ENCODE measurements at places on chromosomes 4 and X.

DNA sequence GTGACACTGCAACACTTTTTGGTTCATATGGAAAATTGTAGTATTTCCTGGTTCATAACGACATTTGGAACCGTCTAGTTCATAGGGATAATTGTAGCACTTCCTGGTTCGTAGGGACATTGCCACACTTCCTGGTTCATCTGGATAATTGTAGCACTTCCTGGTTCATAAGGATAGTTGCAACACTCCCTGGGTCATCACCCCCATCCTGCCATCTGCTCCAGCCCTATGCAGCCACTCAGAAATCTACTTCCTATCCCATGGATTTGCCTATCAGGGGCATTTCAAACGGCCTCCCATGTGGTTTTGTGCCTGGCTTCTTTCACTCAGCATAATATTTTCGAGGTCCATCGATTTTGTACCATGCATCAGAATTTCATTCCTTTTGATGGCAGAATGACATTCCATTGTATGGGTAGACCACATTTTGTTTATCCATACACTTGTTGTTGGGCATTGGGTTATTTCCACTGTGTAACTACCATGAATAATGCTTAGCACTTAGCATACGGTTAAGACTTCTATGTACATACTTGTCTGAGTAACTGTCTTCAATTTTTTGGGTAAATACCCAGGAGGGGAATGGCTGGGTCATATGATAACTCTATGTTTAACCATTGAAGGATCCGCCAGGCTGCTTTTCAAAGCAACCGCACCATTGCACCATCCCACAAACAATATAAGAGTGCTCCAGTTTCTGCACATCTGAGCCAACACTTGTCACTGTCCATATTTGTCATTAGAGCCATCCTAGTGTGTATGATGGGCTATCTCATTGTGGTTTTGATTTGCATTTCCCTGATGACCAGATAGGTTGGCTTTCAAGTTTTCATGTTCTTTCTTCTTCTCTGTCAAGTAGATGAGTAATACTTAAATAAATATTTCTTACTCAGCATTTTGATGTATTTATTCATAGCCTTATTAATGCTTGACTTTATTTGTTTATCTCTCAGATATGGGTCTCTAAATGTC, 58.3 kb upstream of the CD99 start:
- no peak for DNase-seq

GRCh38 chr4:102180046-102180445, 165.2 kb downstream of the SLC39A8 start:
- no peak for DNase-seq

DNA sequence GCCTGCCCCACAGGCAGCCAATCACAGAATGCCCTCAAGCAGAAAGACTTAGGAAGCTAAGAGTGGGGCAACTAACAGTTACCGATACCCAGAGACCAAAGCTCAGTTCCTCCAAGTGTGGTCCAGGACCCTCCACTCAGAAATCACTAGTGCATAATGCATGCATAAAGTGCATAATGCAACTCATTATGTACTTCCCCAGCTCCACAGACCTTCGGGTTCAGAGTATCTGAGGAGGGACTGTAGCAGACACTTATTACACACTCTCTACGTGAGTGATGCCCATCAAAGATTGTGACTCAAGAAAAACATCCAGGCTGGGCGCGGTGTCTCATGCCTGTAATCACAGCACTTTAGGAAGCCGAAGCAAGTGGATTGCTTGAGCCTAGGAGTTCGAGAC, 328.0 kb downstream of the BCOR start:
- no peak for DNase-seq

- no peak for DNase-seq
These were observed 11.0 kb upstream of the IDS start for GRCh38 chrX:149515954-149516602.

- DNase-seq, result no peak
These were observed 546.9 kb downstream of the BCOR start for GRCh38 chrX:39550795-39551361.

DNA sequence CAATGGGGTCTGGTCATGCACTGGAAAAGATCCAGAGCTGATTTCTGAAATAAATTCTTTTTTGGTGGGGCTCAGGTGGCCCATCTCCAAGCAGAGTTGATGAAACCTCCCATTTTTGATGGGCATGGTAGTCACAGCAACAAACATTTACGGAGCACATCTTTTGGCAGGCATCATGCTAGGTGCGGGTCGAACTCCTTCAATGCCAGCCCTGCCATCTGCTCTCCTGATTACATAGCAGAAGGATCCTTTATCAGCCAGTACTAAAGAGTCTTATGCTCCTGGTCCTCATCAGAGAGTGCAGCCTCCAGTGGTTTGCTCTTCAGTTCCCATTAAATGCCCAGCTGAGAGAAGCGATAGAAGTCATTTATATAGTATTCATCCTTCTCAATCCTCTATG, 121.7 kb downstream of the GRXCR1 start:
- no peak for DNase-seq

GRCh38 chrX:21723084-21723483, 34.8 kb downstream of the SMPX start:
- peak; percentile 14 for DNase-seq

GRCh38 chr4:121219227-121219626, 55.1 kb upstream of the TNIP3 start:
- peak; percentile 2 for DNase-seq

GRCh38 chrX:45872480-45872879, 671.8 kb upstream of the DIPK2B start:
- no peak for DNase-seq

DNA sequence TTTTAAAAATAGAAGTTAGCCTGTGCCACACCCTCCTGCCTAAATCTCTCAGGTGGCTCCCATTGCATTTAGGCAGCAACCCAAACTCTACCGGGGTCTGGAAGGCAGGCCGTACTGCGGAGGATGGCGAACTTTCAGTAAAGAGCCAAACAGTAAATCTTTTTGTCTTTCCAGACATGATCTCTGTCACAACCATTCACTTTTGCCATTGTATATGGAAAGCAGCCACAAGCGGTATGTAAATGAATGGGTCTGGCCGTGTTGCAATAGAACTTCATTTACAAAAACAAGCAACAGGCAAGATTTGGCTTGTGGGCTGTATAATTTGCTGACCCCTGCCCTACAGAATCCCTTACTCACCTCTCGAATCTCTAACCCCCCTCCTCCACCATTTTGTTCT, 3.3 kb downstream of the RADX start:
- DNase-seq, result no peak

DNA sequence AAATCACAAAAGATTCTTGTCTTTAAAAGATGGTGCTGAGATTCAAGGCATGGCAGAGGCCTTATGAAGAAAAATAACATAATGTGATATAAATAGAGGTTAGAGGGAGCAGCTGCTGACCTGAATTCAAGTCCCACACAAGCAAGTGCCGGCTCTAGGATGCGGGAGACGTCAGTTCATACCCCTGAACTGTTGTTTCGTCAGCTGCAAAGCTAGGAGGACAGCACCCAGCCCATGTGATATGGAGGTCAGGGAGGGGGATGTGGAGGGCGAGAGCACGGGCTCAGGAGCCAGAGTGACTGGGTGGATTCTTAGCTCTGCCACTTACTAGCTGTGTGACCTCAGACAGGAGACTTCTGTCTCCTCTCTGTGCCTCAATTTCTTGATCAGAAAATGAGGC, 77.9 kb downstream of the JAKMIP1 start:
- no peak for DNase-seq

DNA sequence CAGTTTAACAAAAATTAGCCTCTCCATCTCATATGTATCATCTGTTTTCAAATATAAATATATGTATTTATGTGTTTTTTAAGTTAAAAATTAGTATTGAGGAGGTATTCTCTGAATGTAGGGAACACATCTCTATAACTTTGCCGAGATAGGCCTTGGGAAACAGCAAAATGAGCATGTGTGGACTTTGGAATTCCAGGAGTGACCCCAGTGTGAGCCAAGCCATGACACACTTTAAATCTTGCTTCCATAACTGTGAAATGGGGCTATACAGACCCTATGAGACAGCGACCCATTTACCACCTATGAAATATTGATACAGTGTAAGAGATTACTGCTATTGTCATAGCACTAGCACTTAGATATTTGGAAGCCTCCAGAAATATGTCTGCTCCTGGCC, 58.8 kb downstream of the FRMPD4 start:
- no peak for DNase-seq

- no peak for DNase-seq
These were observed 21.2 kb upstream of the LCORL start for GRCh38 chr4:18042754-18043153.

GRCh38 chr4:148053298-148054003, 321.6 kb downstream of the ARHGAP10 start:
- DNase-seq, result peak; percentile 23

DNA sequence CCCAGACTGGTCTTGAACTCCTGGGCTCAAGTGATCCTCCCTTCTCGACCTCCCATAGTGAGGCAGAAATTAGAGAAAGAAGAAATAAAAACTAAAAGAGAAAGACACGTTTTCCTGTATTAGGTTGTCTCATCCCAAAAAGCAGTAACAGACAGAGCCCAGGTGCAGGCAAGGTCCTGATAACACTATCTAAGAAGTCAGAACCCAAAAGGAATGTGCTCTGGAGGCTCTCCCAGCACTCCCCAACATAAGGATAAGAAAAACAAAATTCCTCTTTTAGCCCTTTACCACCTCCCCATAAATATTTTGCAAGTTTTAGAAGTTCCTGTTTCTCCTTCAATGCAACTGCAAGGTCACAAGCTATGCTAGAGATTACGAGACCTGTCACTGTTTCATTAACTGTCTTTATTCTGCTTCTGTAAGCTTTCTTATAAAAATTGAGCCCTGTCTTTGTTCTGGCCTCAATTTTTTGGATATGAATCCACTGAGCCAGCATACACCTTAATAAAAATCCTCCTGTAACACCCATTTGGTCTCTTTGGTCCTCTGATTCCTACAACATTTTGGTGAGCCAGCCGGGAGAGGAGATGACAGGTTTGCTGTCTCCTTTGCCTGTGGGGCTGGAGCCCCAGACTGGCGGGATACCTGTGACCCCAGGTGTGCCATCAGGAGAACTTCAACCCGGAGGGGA, 25.9 kb downstream of the LIAS start:
- no peak for DNase-seq

DNA sequence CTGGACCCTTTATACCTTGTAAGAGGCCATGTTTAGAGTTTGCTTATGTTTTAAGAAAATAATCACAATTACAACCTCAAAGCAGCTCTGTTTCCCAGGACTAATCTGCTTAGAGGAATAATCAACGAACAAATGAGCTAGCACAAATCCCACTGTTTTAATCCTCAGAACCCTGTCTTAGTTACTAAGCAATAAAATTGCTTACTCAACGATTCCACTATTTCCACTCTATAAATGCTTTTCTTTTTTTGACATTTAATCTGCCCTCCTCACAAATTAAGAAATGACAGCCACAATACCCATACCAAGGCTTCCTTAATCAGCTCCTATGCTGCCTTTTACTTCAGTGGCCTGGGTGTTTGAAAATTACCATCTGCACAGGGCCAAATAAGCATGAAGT, 48.8 kb downstream of the FAM120C start:
- no peak for DNase-seq

- no peak for DNase-seq
These were observed 107.9 kb downstream of the DRD5 start for GRCh38 chr4:9889306-9889705.

DNA sequence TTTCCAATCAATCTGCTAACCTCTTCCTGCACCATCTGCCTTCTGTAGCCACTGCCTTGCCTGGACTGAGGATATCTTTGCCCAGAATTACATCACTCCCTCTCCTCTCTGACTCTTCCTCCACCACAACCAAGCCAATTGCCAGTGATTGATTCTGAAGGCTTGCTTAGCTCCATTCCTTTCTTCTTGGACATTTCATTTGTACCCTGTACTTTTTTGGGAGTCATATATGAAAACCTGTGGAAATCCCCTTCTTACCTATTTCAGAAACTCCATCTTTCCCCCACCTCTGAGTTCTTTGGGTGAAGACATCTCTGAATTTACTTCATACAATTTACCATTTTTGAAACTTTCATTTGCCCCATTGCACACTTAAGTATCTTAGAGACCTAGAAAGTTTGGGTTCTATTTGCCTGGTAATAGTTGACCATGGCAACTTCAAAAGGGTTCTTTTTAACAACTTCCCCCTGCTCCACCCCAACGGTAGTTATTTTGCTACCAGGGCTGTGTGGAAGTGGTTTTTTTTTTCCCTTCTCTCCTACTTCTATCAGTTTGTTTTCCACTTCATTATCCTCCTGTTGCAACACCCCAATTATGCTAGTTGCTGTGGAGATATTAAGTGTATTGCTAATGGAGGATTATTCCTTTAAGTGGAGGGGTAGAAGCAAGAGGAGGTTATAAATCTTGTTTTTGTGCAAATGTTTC, 14.3 kb downstream of the SGMS2 start:
- DNase-seq, result peak; percentile 38

DNA sequence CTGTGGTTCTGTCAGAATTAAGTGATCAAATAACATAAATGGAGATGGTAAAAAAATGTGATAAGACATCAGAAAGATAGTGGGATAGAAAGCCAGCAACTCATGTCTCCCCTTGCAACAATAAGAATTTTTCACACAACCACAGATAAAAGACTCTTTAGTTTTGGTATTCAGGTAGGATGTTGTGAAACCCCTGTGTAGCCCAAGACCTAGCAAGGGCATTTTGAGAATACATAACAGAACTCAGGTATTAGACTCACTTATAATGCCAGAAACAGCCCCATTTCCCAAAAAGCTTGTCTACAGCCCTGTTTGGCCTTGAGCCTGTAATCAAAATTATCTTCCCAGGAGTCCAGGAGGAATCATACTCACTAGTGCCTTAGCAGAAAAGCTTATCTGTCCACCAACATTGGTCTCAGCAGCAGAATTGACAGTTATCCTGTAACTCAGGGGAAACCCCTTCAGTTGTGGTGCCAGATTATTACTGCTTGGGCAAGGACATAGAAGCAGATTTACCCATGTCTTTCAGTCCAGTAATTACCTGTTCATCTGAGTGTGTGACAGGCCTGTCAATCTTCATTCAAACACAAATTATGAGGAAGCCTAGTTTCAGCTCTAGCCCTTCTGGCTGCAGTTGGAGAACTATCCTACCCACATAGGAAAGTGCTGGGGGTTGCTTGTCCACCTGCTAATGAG, 41.0 kb upstream of the UGT2B17 start:
- no peak for DNase-seq

DNA sequence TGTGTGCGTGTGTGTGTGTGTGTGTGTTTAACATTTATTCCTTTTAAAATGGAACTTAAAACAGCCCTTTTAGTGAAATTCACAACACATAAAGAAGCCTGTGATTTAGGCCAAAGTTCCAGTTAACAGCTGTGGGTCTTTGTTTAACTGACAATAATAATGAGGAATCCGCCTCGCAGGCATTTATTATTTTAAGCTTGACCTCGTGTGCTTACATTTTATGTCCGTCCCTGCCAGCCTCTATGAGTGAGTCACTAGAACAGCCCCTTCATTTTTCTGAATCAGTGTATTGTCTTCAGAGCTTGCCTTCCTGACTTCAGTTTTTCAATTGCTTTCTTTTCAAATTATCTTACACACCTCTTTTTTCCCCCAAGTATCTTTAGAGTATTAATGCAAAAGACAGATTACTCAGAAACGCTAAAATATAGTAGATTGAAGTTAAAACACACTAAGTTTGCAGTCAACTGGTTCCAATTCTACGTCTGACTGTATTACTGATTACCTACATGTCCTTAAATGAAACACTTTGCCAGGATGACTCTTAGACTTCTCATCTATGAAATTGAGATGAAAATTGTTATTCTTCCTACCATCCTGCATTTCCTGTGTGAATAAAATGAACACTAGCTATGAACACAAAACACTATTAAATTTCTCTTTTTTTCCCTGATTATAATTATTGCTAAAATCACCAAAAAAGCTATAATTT, 319.6 kb upstream of the HS3ST1 start:
- peak; percentile 87 for DNase-seq

All from IMR-90 (cell line).